Liver (tissue), 10 donors: ENCODE measurements at places on chromosomes 5 and 9. TPM values are rescaled to one million over a fixed set of nuclear protein-coding genes. Genes with fewer than 3 reads are reported as not detected.

The XRCC4 gene
- total RNA-seq, result 4.9 TPM

DNA sequence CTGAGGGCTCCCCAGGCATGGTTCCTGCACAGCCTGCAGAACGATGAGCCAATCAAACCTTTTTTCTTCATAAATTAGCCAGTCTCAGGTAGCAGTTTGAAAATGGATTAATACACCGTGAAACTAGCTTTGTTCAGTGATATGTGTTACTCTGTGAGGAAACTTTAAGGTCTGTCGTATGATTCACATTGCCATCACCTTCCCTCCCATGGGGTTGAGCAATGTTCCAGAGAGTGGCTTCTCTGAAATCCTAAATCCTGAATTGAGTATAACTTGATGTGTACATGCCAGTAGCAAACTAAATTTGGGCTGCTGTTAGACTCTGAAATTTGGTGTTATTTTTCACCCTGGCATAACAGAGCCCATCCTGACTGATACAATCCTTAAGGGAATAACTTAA is 866.4 kb upstream of the C9orf72 start:
- no peak for DNase-seq

The MLANA gene
- 0.25 TPM for total RNA-seq

The CAMK2A gene
- under 0.01 TPM for total RNA-seq

DNA sequence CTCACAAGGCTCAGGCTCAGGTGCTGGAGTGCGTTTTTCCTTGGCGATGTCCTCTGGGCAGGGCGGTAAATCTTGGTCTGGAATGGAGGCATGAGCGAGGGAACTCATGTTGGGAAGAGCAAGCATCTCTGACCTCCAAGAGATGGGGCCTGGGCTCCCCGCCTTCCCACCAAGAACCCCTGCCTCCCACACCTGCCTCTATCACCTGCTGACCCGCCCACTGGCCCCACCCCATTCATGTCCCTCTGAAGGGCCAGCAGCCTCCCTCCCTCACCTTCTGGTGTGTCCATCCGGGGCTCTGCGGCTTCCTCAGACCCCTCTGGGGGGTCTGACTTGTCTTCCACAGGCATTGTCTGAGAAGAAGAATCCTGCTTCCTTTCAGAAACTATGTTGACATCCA is 10.9 kb downstream of the CIZ1 start:
- DNase-seq, result no peak

The DMRTA1 gene
- 11.6 TPM for total RNA-seq

DNA sequence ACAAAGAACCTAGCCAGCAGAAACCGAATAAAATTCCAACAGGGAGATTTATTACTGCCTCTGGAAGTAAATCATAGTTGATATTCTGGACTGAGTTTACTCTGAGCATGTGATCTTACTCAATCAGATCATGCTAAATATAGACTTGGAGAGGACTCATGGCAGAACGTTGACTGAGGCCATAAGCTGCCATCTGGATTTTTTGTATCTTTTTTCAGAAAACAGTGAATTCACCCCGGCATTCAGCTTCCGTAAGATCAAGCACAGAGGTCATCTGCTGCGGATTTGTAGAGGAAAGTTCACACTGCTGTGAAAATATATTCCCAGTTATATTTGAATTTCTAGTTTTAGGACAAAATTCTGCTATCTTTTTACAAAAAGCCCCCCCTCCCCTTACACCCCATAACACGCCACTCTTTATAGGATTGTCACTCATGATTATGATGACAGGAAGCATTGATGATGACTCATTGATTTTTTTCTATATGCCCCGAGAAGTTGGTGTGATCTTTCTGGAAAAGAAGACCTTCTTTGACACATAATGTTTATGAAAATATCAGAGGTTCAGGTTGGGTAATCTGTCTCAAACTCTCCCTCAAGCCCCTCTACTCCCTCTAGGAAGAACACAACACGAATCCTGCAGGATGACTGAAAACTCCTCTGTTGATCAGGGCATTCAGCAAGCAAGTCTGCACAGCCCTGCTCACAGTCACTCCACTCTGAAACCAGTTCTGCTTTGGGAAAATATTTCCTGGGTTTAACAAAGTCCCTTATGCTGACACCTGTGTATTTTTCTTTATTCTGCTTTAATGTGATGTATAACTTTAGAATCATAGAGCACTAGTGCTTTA is 70.8 kb downstream of the NXNL2 start:
- DNase-seq, result no peak

The CDH12 gene
- 0.17 TPM for total RNA-seq

The FCN2 gene
- total RNA-seq, result 23.6 TPM

- DNase-seq, result no peak
These were observed 40.6 kb upstream of the GAS1 start for GRCh38 chr9:86987900-86988299.

The CTNND2 gene
- 0.50 TPM for total RNA-seq

The PCDHGB7 gene
- total RNA-seq, result 3.1 TPM

DNA sequence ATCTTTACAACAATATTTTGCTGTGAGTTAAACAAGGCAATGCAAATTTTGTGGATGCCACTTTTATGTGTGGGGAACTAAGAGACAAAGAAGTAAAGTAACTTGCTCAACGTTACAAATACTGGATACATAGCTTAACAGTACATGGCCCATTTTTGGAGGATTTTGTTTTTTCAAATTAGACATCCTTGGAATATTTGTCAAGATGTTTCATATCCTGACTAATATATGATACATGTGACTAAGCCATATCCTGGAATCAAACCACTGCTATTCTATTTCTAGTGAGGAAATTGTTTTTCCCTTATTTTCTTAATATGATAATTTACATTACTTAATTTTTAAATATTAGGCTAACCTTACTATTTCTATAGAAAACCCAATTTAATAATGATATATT is 529.8 kb downstream of the DMRTA1 start:
- no peak for DNase-seq

DNA sequence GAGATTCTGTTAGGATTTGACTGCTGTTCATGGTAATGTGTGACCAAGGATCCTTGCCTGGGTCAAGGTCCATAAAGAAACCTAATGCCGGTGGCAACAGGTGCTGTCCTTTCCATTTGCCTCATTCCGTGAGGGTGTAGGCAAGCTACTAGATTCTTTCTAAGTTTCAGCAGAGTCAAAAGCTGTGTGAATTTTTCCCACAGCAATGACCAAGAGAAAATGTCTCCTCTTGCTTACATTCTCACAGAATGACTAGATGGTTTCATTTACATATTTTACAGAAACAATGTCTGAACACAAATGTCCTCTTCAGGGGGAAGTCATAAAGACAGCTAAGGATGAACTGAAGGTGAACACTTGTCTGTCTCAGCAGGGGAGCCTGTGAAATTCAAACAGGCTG is 75.3 kb upstream of the SV2C start:
- no peak for DNase-seq

GRCh38 chr9:107269254-107269653 is 13.8 kb upstream of the RAD23B start:
- DNase-seq, result no peak

GRCh38 chr9:136179101-136179616 is 25.8 kb downstream of the LHX3 start:
- DNase-seq, result no peak

DNA sequence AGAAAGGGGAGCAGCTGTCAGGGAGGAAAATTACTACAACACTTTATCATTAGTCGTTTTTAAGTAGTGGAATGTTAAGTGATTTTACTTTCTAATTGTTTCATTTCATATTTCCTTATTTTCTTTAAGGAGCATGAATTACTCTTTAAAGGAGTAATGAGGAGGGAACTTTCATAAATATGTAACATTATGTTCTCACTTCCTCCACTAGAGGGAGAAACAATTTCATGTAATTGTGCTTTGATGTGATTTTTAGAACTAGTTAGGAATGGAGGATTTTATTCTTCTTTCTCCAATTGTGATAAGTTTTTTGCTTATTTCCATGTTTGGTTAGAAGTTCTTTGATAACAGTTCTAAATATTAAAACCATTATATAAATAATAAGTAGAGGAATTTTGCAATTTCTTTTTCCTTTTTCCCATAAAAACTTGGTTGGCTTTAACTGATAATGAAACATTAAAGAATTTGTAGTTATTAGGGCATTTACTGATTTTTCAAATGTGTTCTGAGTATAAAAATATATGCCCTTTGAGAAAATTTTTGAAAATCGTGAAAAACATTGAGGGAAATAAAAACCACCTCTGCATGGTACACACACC is 25.6 kb downstream of the CEP78 start:
- no peak for DNase-seq

GRCh38 chr5:42066131-42066530 is 141.1 kb downstream of the FBXO4 start:
- DNase-seq, result no peak

DNA sequence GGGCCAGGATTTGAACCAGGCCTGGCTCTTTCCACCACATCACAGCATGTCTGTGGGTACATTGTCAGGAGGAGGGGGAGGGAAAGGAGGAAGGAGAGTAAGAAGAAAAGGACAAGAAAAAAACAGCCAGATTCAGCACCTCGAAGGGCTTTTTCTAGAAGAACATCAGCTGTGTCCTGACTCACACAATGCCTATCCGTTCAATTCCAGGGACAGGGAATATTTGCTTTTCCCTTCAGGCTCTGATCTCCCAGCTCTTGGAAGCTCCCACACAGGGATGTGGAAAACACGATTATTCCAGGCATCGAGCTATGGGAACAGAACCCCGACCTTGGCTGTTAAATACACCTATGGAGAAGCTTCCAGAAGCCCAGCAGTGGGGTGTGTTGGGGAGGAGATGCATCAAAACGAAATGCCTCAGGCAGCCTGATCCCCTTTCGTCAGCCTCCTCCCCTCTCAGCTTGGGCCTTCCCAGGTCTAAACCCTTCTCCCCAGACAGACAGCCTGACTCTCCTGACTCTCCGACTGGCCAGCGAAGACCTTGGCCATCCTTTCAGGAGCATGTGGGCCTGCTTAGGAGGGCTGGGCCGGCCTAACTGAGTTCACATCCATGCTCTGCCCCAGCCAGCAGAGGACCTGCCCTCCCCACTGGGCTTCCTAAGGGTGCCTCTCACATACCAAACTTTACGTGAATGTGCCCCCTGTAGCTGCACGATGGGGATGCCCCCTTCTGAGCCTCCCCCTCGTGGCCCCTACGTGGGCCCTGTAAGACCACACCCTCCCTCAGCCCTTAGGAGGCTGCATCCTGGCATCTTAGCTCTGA is 54.4 kb downstream of the NEURL1B start:
- no peak for DNase-seq

The ARSB gene
- total RNA-seq, result 26.2 TPM

- DNase-seq, result no peak
These were observed 2.4 kb upstream of the TERT start for GRCh38 chr5:1297243-1297642.

The CARD9 gene
- total RNA-seq, result 3.1 TPM

- no peak for DNase-seq
These were observed 86.7 kb downstream of the GPR21 start for GRCh38 chr9:123120131-123120530.

DNA sequence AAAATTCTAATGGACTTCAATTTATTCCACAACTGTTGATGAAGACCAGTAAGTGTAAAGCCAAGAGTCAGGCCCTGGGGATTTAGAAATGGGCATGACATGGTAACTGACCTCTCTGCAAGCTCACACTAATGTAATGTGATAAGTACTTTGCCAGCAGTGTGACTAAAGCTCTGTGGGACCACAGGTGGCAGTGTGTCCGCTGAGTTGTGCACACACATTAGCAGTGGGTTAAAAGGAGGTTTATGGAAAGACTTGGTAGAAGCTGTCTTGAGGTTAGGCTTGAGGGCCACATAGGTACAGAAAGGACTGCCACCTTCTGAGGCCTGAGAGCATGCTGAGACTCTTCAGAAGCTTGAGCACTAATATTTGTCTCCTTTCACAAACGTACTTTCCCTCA is 67.6 kb downstream of the UBAP1 start:
- no peak for DNase-seq
